ENCODE measurements at places on chromosomes 4 and X.
A peak's percentile ranks its signal among the peaks of the same experiment; 100 is the strongest.

DNA sequence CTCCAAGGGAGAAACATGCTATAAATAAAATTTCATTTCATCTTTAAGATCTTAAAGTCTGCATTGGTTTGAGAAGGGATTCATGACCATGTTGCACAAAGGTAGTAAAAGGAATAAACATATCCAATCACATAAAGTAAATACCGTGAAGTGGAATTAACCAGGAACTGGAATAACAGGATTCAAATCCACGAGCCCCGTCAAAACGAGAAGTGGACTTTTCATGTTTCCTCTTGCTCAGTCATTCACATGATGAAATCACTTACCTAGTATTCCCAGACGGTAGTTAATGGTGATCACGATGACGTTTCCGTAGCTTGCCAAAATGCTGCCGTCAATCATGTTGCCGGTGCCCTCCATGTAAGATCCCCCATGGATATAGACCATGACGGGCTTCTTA is 199.7 kb downstream of the NLGN4X start:
- DNase-seq, result no peak

- peak; percentile 66 for DNase-seq
Measured at GRCh38 chr4:78764498-78764961, 11.6 kb upstream of the BMP2K start.

DNA sequence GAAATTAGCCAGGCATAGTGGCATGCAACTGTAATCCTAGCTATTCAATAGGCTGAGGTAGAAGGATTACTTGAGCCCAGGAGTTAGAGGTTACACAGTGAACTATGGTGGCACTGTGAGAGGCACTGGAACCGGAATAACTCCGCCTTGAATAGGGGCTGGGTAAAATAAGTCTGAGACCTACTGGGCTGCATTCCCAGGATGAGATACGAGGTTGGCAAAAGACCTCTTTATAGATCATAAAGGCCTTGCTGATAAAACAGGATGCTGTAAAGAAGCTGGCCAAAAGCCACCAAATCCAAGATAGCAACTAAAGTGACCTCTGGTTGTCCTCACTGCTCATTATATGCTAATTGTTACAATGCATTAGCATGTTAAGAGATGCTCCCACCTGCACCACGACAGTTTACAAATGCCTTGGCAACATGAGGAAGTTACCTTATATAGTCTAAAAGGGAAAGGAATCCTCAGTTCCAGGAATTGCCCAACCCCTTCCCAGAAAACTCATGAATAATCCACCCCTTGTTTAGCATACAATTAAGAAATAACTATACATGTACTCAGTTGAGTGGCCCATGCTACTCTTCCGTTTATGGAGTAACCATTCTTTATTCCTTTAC is 88.6 kb downstream of the CENPC start:
- no peak for DNase-seq

- DNase-seq, result no peak
Measured at GRCh38 chr4:16582526-16582925, 315.9 kb downstream of the LDB2 start.

DNA sequence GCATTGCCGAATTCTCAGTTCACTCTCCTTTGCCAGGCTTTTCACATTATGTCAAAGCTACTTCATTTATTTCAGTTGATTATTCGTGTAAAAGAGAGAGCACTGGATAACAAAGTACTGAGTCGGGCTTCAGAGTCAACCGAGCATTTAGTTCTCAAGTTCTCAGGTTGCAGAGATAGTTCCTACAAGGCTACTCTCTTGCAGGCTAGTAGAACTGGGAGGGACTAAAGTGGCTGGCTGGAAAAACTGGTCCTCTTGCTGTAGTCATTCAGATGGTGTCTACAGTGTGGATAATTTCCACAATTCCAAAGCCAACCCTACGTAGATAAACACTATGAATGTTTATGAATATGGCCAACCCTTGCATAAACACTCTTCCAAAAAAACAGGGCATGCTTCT is 4.6 kb upstream of the CCNG2 start:
- no peak for DNase-seq

DNA sequence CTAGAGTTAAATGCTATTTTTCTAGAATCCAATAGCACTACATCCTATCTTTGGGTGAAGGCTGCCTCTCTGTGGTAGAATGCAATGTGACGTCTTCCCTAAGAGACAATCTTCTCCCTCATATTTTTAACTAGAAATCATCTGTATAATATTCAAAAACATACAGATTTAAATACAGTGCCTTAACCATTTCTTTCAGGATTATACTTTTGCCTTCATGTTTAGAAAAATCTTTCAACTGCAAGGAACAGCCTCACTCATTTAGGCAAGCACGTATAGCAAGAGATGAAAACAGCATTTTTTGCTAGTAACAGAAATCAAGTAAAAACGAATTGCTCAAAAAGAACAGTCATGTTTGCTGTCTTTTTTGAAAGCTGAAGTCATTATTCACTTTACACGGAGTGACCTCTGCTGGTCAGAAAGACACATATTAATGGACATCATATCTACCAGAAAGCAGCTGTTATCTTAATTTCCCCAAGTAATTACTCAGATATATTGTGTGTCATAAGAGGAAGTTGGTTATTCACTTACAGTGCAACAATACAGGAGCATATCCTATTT is 422.3 kb downstream of the STPG2 start:
- DNase-seq, result no peak

DNA sequence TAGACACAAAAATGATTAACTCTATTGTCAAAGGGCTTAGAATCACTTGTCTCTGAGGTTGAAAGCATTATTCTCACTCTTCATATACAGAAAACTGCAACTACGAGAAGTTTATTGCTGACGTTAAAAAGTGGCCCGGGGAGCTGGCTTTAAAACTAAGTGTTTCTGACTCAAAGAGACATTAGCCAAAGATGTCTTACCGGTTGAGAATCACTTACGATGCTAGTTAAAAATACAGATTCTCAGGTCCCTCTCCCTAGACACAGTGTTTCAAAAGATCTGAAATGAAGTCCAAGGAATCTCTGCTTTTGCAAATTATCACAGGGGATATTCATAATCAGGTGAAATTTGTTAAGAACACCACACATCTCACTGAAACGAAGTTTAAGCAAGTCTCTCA is 1.2 kb downstream of the GNPDA2 start:
- DNase-seq, result no peak

GRCh38 chr4:86243750-86244149 is 116.1 kb downstream of the MAPK10 start:
- no peak for DNase-seq

DNA sequence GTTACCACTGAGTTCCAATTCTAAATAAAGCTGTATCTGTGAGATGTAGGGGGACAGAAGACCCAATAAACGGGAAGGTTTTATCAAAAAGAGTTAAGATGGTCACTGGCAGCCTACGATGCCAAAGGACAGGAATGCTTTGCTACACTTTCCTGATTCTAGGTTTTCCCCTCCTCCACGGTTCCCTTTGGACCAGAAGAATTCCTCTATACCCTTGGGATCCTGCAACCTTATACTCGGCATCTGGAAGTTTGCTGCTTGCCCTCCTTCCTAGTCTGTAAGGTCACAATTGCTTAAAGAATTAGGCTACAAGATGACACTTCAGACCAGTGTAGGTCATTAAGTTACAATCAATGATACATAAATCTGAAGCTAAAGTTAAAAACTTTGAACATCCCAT is 64.3 kb downstream of the SCML2 start:
- DNase-seq, result no peak

- DNase-seq, result no peak
Measured at GRCh38 chr4:1012034-1012739, 761 bp downstream of the FGFRL1 start.

GRCh38 chr4:74111306-74111975 is 12.4 kb upstream of the CXCL2 start:
- no peak for DNase-seq

GRCh38 chrX:150504397-150505182 is 63.8 kb upstream of the MTM1 start:
- DNase-seq, result no peak

DNA sequence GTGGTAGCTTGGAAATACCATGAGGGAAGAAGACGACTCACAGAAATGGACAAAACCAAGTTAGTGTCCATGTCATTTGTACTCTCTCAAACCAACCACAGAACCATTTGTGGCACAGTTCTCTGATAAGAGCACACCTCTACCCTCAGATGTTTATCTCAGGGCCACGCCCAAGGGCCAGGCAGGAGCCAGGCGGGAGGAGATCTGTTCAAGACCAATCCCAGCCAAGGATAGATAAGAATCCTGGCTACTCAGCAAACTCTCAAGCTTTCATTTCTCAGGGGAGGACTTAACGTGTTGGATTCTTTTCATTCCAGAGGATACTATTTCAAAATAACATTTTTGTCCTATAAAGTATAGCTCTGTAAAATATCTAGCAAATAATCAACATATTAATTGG is 95.0 kb downstream of the NYX start:
- DNase-seq, result no peak

GRCh38 chrX:34365471-34365870 is 233.4 kb upstream of the FAM47A start:
- no peak for DNase-seq

GRCh38 chrX:124125471-124125870 is 164.0 kb downstream of the STAG2 start:
- no peak for DNase-seq

GRCh38 chr4:182533964-182534363 is 290.8 kb downstream of the TENM3 start:
- no peak for DNase-seq

DNA sequence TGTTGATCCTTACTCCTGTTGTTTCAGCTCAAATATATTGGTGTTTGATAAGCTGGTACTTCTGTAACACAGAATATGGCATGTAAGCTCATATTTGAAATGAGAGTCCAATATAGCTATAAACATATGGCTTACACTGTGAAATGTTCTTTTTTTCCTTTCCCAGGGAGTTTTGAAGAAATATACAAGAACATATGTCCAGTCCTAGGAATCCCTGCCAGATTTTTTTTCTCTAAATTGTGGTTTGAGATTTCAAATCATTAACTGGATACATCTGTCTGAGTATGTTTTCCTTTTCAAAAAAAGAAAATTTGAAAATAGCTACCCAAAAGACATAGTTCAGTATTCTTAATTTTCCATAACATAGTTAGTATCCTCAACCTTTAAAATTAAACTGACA is 60.2 kb downstream of the HMGB2 start:
- no peak for DNase-seq

DNA sequence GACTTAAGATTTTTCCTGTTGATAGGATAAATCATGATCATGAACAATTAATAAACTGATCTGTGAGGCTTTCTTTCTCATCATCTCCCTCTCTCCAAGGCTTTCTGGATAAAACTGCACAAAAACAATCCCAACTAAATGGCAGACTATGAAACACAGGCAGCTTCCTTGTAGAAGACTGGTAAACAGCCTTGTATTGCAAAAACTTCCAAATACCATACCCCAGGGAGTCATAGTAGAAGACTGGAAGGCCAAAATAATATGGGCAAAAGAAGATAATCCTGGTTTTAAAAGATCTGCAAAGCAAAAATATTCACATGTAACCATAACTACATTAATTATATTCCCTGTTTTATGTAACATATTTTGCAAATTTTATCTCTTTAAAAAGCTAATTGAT is 113.0 kb downstream of the ANAPC10 start:
- DNase-seq, result no peak

DNA sequence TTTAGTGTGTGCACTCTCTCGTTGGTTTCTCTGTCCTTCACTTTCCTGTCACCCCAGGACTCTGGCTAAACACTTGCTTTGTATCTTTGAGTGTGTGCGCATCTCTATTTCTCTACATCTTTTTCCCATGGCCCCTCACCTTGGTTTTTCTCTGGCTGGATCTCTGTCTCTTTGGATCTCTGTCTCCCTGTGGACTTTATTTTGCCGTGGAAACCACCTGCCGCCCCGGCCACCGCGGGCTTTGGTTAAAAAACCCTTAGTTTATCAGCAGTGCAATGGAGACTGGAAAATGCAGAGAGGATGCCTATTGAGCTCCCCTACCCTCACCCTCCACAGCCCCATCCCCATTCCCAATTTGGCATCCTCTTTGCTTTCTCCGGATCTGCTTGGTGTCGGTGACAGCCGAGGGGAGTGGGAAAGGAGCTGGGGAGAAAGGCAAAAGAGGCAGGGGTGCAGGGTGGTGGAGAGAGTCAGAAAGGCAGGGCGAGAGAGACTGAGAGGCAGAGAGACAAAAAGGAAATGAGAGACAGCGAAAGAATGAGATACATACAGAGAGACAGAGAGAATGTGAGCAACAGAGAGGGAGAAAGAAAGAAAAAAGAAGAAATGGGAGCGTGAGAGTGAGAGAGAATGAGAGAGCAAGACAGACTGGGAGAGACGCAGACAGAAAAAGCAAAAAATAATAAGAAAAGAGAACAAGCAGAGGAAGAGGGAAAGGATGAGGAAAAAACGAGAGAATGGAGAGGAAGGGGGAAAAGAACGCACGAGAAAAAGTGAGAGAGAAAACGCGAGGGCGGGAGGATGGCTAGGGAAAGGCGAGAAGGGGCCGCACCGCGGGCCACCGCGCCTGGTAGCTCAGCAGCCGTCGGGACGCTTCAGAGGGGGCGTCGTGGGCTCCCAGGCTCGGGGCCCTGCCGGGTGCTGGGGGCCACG is 688 bp downstream of the GPR101 start:
- no peak for DNase-seq

- no peak for DNase-seq
Measured at GRCh38 chrX:9707306-9708033, 58.2 kb downstream of the GPR143 start.

- no peak for DNase-seq
Measured at GRCh38 chr4:158649111-158649680, 22.5 kb downstream of the C4orf46 start.

DNA sequence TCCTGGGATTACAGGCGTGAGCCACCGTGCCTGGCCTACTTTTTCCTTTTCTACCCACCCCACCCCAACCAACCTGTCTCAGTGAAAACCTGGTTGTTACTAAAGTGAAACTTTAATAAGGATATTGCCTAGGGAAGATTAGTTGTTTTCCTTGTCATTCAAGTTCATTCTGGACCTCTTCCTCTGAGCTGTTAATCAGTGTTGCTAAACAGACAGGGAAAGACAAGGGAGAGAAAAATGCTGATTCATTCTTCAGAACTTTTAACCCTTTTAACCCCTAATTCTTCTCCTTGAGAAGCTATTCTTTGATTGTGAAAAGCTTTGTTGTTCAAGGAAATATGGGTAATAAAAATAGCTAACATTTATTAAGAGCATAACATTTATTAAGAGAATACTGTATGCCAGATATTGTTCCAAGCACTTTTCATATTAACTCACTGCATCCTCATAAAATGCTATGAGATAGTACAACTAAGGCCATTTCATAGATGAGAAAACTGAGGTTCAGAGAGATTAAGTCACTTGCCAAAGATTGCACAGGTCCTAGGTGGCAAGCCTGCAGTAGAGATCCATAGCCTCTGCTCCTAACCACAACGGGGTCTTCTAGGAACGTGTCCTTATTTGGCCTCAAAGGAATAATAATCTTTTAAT is 34.8 kb downstream of the OSTC start:
- no peak for DNase-seq

GRCh38 chr4:10620935-10621488 is 63.6 kb downstream of the CLNK start:
- DNase-seq, result no peak

GRCh38 chrX:47927212-47927611 is 76.6 kb downstream of the ZNF182 start:
- DNase-seq, result no peak

Data from inflammatory macrophage (primary cell).